ENCODE measurements at places on chromosomes 1 and 21.
A peak's percentile ranks its signal among the peaks of the same experiment; 100 is the strongest.

DNA sequence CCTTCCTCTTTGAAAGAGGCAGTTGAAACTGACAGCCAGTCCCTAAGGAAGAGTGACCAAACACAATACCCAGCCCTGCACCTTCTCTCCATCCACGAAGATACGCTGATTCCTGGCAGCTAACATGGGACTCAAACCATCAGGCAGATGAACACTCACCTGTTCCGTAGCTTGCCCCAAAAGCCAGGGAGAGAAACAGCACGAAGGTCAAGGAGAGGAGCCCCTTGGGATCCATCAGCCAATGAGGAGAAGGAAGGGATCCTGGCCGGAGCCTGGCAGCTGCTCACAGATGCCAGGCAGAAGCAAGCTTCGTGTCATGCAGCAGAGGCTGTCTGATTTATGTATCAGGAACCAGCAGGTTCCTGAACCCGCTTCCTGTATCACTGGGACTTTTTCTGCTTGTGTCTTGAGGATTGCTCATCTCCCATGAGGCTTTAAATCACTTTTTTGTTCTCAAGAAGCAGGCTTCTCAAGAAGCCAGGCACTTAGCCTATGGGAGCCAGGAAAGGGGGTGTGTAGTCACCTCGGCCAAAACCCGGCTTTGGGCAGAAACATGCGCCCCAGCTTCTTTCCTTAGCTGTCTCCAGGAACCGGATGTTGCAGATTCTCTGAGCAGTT is at the start of gene SLAMF1:
Gene SLAMF1 (minus strand): TSS at position 334 of the 618 bp plus-strand sequence. CDS start 99 bp downstream, at position 235.
- peak; percentile 29 for DNase-seq

DNA sequence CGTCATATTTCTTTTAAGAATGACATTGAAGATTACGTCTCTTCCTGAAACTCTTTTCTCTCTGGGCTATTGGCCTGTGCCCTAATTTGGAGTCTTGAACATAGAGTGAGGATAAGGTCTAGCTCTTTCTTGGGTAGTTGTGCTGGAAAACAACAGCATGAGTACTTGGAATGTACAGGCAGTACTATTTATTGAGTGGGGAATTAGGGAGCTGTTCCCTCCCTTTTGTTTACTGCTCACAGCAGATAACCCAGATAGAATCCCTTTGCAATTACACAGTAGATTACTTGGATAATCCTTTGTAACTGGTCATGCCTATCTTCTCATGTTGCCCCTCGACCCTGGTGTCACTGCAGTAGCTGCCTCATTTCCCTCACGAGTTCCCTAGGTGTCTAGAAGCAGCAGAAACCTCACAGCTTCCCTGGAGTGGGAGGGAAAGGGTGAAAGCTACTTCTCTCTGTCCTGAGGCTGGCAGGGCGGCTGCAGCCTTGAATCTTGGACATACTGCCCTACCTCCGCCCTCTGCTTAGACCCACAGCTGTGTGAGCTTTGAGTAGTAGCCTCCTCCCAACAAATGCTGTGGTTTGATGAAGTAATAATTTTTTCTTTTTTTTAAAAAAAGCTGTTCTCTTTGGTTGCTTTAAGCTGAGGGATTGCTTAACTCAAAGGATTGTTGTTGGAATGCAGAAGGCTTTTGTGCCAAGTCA is 70.6 kb downstream of the FGGY start:
- no peak for DNase-seq

DNA sequence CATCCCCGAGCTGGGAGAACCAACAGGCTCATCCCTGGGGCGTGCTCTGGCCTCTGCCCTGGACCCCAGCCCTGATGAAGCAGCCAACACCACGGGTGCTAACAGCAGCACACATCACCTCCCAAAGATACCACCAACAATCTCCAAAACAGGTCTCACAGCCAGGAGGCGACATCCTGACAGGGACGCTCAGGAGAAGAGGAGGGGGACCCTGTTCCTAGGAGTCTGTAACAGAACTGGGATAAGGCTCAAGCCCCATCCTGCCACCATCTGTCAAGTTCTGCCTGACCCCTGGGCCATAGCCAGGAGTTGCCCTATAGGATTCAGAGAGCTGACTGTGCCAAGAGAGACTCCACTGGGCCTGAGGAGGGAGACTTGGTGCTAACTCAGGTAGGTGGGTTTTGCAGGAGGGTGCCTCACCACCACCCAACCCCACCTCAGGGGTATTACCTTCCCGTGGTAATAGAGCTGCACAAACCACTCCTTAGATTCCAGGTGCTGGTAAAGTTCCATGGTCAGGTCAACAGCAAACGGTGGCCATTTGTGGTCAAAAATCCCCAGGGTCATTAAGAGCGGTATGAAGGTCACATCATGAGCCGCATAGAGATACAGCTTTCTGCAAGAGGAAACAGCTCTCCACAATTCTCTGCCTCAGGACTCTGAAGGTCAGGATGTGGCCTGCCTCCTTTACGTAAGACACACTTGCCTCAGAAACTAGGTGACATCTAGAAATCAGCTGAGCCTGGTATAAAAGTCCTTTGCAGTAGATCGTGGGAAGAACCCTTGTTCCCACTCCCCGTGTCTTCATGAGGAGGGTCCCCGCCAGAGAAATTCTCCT is 22.3 kb downstream of the ACP6 start:
- DNase-seq = peak; percentile 22

DNA sequence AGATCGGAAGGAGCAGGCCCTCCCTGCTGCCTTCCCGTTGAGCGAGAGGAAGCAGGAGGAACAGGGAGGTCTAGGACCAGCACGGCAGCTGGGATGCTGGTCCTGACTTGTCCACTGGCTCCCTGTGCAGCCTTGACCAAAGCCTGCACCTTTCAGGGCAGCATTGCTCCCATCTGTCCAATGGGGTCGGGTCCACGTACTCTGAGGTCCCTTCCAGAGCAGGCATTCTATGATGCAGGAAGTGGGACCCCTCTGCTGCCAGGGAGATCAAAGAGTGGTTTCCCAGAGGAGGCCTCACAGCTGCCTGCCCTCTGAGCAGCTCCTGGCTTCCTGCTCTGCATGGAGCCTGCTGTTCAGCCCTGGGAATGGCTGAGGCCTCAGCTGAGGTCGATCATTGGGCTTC is 21.7 kb upstream of the ZNF362 start:
- no peak for DNase-seq

GRCh38 chr1:155379180-155379579 is 58.5 kb downstream of the RUSC1 start:
- no peak for DNase-seq

GRCh38 chr1:244628789-244629188 is 24.1 kb upstream of the DESI2 start:
- DNase-seq = no peak

DNA sequence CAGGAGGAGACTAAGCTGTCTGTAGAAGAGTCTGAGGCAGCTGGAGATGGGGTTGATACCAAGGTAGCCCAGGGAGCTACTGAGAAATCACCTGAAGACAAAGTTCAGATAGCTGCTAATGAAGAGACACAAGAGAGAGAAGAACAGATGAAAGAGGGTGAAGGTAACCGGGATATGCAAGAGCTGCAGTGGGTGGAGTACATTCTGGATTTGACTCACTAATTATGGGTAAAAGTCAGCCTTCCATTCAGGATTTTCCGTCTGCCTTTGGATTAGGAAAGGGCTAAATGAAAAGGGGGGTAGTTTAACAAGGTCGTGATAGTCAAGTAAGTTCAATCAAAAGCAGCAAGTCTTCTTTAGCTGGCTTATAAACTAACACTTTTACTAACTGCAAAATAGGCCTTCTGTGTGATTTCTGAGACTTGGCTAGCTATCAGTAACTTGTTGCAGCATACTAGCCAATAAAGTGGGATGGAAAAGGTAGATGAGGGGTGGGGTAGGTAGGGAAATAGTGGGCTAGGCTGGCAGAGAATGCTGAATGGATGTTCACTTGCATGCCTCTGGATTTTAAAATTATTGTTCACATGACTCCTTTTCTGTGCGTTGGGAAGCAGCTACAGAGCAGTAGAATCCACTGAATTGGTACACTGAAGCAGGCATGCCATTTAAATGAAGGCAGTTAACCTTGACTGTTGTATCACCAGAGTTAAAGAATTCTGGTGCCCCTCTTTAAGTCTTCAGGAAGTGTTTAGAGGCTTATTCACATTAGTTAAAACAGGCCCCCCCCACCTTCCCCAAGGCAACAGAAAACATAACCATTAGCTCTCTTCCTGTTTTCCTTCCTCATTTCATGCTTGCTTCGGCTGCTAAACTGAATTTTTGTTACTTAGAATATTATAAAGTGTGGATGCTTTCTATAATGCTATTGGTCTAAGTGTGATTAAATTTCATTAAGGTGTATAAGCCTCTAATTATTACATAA is 15.4 kb downstream of the CCDC17 start:
- no peak for DNase-seq

- no peak for DNase-seq
Observed at GRCh38 chr1:154829062-154829461, 41.0 kb downstream of the KCNN3 start.

- no peak for DNase-seq
Observed at GRCh38 chr1:115718011-115718754, 50.3 kb downstream of the CASQ2 start.

DNA sequence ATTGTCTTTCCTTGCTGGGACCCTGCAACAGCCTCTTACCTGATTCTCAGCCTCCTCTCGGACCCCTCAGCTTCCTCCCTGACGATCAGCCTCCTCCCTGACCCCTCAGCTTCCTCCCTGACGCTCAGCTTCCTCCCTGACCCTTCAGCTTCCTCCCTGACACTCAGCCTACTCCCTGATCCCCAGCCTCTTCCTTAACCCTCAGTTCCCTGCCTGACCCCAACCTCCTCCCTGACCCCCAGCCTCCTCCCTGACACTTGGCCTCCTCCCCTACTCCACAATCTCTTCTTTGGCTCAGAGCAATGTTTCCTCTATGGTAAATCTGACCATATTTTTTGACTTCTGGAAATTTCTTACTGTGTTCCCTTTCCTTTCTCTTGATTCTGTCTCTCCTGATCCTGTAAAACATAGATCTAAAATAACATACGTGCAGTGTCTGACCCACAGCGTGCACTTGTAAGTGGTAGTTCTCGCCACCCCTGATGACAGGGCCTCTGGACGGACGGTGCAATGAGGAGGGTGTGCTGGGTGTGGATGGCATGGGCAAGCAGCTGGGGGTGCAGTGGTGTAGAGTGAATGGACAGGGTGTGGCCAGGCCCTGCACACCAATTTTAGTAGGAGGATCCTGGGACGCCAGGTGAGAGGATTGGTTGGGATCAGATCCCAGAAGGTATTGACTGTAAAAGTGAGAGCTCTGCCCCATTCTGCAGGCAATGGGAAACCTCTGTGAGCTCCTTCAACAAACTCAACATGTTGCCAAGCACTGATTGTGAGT is 264.1 kb downstream of the FOXD2 start:
- DNase-seq = no peak

GRCh38 chr1:23111600-23112535 is 56.8 kb downstream of the LUZP1 start:
- no peak for DNase-seq

DNA sequence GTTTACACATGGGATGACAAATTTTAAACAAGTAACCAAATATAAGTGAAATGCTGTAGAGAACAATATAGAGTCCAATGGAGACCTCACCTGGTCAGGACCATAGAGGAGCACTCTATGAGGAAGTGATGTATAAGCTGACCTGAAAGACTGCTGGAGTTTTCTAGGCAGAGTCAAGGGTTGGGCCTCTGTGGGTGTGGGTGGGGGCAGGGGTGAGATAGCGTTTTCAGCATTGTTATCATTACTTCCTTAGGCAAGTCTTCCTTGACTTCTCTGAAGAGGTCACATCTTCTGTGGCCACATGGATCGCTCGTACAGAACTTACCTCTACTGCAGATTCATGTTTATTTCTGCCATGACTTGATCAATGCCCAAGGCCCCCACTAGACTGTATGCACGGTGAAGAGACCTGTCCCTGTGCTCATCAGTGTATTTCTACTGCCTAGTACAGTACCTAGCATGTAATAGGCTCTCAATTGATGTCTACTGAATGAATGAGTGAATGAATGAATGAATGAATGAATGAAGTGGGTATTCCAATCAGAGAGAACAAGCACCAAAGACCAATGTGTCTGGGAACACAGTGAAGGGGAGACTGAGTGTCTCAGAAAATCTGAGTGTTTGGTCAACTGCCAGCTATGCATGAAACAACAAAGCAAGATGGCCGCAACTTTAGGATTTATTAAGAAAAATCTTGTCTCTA is 116.5 kb downstream of the RNF220 start:
- DNase-seq = no peak

DNA sequence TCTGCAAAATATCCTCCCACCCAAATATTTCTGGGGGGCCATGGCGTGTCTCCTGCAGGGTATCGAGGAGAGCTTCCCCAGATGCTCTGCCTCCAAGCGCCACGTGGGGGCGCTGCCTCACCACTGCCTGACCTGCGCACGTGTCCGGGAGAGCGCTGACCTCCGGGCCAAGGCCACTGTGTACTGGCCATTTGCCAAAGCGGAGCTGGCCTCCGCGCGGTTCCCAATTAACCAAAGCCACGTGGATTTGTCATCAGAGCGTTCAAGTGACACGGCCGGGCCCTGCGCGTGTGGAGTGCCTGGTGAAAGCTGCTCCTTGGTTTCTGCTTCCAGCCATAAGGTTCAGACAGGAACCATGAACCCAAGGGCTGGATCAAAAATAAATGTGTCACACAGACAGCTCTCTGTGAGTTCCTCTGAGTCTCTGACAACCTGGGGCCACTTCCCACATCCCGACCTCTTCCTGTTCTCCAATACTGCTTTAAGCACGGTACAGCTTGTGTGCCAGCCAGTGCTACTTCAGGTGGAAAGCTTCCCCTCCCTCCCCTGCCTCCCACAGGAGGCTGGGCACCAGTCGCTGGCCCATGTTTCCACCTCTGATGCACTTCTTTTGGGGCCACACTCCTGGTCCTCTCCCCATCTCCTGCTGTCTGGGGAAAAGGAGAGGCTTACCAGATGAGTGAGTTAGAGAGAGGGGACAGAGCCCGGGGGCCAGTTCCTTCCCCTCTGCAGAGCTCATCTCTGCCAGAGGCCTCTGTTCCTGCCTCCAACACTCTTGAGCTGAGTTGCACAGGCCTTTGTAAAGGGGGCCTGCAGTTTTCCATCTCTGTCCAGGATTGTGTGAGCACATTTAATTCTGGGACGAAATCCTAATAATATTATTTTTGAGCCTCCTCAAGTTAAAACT is 26.1 kb downstream of the ZP4 start:
- DNase-seq = no peak

GRCh38 chr1:151547119-151547899 is 7.2 kb downstream of the TUFT1 start:
- no peak for DNase-seq

DNA sequence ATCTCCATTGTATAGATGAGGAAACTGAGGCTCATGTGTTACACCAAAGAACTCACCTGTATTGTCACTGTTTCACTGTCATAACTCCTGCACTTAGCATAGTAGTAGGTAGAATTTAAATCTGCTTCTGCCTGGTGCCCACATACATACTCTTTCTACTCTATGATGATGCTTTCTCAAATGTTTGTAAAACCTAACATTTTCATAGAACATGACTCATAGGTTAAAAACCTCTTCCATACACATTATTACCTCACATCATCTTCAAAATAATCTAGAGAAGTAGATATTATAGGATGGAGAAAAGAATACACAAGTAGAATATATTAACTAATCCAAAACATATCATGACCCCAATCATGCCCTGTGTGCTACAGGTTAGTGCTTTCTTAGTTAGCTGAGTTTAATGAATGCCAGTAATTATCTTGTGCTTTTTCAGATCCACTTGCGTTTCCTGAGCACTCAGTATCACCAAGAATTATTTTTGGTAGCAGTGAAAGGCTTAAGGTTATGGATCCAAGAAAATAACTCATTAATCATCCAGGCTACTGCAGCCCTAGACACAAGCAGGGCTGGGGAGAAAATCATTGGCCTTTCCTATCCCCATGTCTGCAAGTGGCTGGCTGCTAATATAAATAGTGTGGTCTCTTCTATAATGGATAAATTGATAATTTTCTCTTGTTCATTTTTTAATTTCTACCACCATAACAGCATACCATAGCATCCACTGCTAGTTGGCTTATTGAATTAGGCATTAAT is 156.9 kb downstream of the LRRC40 start:
- DNase-seq = no peak
